ENCODE measurements at places on chromosomes 7 and 10. TPM values are rescaled to one million over a fixed set of nuclear protein-coding genes. Genes with fewer than 3 reads are reported as not detected.
A peak's percentile ranks its signal among the peaks of the same experiment; 100 is the strongest.

OPALIN gene
- not detected for total RNA-seq

PSAP gene
- total RNA-seq, result 334 TPM

BTBD16 gene
- not detected for total RNA-seq

GJD4 gene
- 0.33 TPM for total RNA-seq

ARL3 gene
- 2.5 TPM for total RNA-seq

SAMD9L gene
- 2.8 TPM for total RNA-seq

CALHM3 gene
- total RNA-seq, result 4.1 TPM

FOXP2 gene
- not detected for total RNA-seq

TMEM236 gene
- not detected for total RNA-seq

POM121L12 gene
- total RNA-seq, result not detected

TUBAL3 gene
- not detected for total RNA-seq

ZNF25 gene
- total RNA-seq, result 2.4 TPM

GRCh38 chr10:42878134-42878820 is 95.7 kb downstream of the BMS1 start:
- DNase-seq, result no peak

DNA sequence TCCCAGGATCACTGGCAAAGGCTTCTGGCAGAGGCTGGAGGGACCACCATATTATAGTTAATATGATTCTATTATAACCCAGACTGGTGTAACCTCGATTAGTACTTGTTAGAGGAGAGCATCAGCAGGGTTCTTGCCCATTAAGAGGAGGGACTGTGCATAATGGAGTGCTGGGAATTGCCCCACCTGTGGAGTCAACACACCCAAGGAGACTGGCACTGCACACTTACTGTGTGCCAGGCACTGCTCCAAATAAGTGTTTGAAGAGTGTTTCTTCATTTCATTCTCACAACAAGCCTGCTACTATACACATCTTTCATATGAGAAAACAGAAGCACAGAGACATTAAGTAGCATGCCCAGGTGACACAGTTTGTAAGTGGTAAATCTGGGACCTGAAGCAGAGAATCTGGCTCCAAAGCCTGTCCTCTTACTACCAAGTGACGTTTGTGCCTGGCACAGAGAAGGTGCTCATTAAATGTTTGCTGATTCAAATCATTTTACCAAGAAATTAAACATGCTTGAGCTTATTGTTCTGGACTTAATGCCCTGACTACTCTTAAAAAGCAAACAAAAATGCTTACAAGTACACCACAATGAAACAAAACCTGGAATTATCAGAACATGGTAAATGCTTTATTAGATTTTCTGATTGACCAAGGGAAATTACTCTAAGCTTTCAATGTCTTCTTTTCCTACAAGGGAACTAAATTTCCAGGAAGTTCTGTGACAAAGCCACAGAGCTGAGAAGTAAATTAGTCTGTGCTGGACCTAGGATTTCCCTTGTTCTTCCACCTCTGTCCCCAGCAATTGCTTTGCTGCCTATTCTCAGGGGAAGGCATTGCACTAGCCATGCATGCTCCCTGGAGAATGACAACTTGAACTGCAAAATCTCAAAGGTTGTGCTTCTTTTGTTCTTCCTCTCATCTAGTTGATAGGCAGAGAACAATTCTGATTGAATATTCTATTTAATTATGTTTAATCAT is 809 bp downstream of the SLC13A1 start:
- DNase-seq, result no peak

DNA sequence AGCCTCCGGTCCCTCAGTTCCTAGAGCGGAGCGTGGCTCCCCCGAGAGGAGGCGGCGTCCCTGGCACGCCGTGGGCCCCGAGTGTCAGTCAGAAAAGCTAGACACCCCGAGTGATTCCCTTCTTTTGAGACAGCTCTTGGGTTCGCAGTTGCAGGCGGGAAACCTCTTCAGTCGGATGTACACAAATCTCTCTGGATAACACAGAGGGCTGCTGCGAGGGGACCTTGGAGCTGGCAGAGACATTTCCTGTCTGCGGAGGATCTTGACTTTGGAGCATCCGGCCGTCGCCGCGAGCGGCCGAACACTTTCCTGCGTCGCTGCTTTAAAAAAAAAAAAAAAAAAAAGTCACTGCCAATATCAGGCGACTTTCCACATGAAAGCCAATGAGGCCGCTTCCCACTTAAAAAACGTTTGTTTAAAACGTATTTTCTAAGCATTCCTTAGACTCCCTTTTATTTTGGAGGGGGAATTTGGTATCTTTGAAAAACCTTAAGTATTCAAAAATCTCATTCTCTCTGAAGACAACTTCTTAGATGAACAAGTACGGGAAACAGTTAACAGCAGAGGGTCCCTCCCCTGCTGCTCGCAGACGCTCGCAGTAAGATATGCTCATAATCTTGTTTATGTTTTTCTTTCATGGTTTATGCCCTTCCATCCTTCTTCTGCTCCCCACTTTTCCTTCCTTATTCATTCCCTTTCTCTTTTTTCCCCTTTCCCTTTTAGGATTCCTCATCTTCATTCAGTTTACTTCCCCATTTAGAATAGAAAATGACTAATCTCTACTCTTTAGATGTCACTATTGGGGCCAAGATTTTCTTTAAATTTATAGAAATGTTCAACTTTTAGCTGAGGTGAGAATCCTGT is 10.0 kb downstream of the HHEX start:
- peak; percentile 56 for DNase-seq

DNA sequence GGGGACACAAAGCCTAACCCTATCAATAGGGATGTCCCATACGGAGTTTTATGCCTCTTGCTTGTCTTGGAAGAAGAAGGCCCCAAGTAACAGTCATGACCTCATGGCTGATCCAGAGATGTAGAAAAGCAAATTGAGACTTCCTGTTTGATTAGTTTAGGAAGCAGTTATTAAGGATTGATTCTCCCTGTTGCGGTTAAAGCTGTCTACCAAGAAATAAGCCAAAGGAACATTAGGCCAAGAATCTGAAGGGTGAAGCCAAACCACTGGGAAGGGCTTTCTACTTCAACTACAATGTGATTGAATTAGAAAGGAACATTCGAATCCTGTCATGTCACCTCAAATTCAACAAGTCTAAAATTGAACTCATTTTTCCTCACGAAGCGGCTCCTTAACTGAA is 60.5 kb upstream of the AGBL3 start:
- no peak for DNase-seq

GRCh38 chr10:5595095-5595494 is 70.3 kb downstream of the CALML3 start:
- peak; percentile 20 for DNase-seq

DNA sequence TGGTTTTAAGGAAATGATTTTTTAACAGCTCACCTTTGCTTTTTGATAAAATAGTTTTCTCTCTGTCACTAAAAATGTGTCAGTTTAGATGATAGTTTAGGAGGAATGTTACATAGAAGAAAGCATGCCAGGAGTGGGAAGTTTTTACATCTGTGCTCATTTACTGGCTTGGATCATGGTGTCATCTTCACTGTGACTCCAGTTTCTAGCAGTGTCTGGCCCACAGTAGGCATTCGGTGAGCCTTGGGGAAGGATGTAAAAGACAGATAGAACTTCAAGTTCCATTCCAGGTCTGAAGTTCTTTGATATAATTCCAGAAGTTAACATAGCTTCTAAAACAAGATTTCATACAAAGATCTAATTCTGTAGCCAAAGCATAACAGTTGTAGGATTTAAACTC is 259.2 kb downstream of the BICC1 start:
- DNase-seq, result no peak

- DNase-seq, result no peak
Measured at GRCh38 chr7:141993354-141993753, 2.3 kb upstream of the MGAM start.

- DNase-seq, result no peak
Measured at GRCh38 chr7:34501156-34501555, 156.9 kb upstream of the NPSR1 start.

- DNase-seq, result no peak
Measured at GRCh38 chr10:73779539-73780197, 2.2 kb upstream of the CHCHD1 start.

DNA sequence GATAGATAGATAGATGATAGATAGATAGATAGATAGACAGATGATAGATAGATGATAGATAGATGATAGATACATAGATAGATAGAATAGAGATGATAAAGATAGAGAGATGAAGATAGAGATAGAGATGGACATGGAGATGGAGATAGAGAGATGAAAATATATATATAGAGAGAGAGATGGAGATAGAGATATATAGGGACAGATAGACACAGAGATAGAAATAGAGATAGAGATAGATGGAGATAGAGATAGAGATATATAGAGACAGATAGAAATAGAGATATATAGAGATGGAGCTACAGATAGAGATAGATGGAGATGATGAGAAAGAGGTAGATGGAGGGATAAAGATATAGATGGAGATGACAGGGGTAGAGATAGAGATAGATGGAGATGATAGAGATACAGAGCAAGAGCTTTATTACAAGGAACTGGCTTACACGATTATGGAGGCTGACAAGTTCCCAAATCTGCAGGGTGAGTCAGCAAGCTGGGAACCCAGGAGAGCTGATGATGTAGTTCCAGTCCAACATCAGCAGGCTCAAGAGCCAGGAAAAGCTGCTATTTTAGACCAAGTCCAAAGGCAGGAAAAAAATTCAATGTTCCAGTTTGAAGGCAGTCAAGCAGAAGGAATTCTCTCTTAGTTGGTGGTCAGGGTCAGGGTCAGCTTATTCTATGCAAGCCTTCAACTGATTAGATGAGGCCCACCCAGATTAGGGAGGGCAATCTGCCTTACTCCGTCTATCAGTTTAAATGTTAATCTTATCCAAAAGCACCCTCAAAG is 37.1 kb downstream of the CAV1 start:
- peak; percentile 21 for DNase-seq

GRCh38 chr10:32002531-32002930 is 53.7 kb downstream of the KIF5B start:
- DNase-seq, result no peak

GRCh38 chr10:71187600-71187999 is 24.8 kb upstream of the UNC5B start:
- no peak for DNase-seq

DNA sequence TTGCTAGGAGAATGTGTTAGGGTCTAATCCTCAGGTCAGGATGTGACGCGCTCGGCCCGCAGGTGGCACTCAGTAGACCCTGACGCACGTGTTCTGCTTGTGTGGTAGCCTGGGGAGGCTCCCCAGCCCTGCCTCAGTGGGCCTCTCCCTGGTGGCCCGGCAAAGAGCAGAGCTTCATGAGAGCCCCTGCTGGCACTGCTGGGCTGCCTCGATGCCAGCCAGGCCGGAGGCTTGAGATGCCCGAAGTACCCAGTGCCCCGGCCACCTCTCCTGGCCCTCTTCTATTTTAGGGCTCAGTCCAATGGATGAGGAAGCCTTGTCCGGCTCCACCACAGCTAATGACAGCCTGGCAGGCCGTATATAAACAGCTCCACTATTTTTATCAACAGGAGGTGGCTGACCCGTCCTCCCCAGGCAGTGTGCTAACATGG is 42.0 kb downstream of the PRF1 start:
- no peak for DNase-seq

DNA sequence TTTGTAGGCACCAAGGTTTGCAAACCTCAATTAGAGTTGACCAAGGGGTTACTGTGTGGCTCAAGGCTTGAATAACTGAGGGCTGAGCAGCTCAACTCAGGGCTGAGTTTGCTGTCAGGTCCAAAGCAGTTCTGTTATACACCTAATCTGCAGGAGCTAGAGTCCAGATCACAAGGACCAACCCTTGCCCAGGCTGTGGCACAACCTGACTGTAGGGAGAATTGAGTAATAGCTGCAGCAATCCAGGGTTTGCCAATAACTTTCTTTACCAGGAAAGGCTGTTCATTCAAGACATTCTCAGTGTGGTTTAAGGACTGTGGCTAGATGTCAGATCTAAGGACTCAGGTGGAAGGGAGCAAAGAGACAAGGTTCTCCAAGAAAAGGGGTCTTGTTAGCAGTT is 115.6 kb upstream of the IMMP2L start:
- DNase-seq, result no peak

DNA sequence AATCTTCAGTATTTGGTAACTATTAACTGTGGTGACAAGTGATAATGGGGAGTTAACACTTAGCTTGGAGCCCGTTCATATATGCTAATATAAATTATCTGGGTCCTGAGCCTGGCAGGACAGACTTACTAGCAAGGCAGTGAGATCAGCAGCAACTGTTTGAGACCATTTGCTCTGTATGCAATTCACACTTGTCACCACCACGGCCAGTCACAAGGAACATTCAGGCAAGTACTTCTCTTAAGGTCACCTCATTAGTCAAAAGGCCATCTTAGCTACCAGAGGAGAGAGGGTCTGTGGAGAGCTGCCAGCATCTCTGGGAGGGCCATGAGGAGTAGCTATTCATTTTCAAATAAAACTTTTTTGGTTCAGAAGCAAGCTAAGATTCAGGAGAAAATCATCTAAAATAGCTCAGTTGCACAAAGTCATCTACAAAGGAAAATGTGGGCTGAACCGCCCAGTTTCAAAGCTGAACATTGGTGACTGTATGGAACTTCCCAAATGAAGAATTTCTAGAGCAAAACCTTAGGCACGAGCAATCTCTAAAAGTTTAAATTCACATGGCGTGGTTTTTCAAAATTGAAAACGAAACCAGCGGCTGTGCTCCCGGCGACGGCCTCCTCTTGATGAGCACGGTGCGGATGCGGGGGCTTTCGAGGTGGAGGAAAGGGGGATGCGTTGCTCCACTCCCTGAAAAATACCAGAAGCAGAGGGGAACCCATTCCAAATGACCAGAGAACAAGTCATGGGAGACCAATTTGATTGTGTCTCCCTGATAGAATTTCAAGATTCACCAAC is 233.5 kb upstream of the MGMT start:
- no peak for DNase-seq

GRCh38 chr7:88835147-88835728 is 39.7 kb upstream of the TEX47 start:
- DNase-seq, result peak; percentile 57

- peak; percentile 77 for DNase-seq
Measured at GRCh38 chr10:3805791-3806461, 20.9 kb upstream of the KLF6 start.

DNA sequence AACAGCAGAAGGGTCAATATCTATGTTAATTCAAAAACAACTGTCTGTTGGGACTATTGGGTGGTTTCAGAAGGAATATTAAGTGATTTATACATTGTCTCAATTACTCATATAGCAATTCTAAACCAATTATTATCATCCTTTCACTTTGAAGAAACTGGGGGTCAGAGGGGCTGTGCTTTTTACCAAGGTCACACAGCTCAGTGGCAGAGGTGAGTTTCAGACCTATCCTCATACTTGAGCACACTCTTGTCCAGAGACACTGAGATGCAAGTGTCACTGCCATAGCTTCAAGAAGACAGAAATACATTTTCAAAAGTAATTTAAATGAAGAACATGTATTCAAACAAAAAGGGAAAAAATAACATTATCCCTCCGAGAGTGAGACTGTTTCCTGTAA is 195.3 kb downstream of the ARL4A start:
- no peak for DNase-seq

GRCh38 chr10:80442879-80443278 is 11.2 kb upstream of the TSPAN14 start:
- no peak for DNase-seq

GRCh38 chr7:23710000-23710399 is at the start of gene STK31:
Gene STK31 (plus strand): TSS chr7:23710219. CDS start chr7:23710286, 67 bp downstream.
- no peak for DNase-seq

DNA sequence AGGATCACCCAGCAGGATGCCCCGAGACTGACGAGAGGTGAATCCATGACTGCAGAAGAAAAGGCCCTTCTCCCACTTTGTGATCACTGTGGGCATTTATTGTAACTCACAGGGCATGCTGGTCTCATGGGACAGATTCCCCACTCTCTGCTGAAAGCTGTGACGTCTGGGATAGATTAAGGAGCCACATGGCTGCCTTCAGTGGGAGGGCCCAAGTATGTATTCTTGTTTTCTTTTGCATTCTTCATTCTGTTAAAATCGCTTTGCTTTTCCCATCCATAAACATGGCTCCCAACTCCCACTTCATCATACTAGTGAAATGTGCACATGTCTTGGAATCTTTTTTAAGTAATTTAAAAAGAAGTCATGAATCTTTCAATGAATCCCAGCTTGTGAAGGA is 67.2 kb downstream of the FAM107B start:
- no peak for DNase-seq
